ENCODE measurements at places on chromosomes 2 and 18.

DNA sequence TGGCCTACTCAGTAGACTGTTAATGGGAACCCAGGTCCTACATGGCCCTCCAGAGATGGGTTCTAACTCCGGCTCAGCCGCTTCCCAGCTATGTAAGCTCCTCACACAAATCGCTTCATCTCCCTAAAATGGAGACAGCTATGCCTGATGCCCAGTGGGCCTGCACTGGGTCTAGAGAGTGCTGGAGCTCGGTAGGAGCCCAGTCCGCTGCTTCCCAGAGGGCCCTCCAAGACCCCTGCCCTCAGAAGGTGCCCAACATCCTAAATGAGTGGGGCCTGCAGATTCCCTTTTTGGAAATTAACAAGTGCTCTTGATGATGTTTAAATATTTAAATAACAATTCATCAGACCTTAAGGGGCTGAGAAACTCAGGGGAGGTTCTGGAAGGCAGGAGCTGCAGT is 47.1 kb downstream of the HS1BP3 start:
- DNase-seq, result no peak

DNA sequence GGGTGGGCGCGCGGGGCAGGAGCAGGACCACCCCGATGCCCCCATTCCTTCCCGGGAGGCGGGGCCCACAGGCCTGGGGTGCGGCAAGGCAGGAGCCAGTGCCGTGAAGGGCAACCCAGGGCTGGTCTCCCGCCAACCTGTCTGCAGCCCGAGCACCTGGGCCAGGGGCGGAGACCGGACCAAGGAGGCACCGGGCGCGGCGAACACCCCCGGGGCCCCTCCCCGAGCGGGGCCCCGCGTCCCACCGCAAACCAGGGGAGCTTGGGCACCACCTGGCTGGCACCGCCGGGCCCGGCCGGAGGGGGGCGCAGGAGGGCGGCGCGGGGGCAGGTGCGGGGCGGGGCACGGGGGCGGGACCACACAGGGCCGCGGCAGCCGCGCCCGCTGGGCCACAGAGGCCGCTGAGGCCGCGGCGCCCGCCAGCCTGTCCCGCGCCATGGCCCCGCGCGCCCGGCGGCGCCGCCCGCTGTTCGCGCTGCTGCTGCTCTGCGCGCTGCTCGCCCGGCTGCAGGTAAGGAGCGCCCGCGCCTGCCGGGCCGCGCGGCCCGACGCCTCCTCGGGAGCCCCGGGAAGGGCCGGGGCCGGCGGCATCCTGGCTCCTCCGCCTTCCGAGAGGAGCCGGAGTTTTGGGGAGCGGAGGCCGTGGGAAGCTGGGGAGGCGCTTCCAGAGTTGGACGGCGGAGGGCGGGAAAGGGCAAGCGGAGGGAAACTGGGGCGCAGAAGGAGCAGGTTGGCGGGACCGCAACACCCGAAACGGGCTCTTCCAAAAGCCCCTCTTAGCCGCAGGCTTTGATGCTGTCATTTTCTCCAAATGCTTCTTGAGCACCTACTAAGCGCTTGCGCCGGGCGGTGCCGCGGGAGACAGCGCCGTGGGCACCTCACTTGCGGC is at the start of gene TNFRSF11A:
TNFRSF11A (plus strand) TSS at position 394 of the 889 bp plus-strand sequence; CDS start at position 437, 43 bp downstream.
- peak; percentile 61 for DNase-seq

GRCh38 chr18:61400716-61401115 is 67.5 kb downstream of the CDH20 start:
- no peak for DNase-seq

DNA sequence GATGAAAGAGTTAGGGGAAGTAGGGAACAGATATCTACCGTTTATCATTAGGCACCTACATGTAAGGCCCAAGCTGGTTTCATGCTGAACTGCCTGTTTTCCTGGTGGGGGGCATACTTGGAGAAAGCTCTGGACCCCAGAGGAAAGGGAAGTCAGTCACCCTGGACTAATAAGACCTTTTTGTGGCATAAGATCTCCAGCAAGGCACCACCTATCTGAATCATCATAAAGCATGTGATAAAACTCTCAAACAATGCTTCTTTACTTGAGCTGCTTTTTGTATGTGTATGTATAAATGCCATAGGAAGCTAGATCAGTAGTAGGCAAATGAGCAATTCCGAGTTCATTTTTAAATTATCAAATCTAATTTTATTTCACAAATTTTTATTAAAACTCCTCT is 104.8 kb downstream of the TANC1 start:
- no peak for DNase-seq

- peak; percentile 19 for DNase-seq
Observed at GRCh38 chr2:165795011-165795410, 964 bp upstream of the GALNT3 start.

DNA sequence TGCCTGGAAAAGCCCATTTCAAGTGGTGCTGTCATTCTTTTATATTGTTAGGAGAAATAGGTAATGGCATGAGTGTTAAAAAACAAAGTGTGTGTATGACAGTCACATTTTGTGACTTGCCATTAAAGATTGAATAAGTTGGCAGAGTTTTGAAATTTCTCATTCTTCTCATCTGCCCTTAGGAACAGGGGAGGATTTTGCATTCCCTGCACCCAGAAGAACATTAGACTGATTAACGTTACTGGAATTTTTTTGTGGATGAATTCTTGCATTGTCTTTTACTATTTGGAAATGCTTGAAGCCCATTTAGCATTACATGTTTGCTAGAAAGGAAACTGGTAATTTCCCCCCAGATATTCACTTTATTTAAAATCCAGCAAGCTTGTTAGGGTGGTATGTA is 162.2 kb downstream of the BABAM2 start:
- no peak for DNase-seq

DNA sequence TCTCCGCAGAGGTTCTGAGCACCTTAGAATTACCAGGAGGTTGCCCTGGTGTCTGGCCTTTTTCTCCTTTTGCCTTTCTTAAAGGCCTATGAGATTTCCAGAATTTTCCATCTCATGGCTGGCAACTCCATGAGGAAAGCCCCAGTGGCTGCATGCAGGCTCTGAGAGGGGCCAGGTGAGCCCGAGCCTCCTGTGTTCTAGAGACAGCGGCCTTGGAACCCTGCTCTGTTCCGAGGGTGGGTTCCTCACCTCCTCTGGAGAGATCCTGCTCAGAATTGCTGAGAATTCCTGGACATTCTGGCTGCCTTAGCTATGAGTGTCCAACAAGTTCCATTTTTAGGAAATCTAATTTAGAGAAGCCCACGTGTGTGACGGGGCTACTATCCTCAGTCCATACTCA is 35.7 kb upstream of the HPCAL1 start:
- DNase-seq, result no peak

DNA sequence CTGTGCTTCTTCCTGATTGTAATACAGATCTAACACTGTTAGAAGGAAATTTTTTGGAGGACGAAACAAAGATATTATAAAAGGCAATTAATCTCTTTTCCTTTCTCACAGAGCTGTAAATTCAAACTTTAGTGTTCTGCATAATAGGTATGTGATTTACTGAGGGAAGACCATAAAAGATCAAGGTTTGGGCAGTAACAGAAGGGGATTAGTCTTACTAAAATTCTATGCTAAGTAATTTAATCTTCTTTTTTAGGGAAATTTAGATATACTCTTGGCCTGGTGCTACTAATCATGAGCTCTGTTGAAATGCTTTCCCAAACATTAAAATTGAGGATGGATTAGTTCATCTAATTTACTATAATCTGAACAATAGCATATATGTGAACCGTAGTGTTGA is 8.8 kb upstream of the QPCT start:
- no peak for DNase-seq

DNA sequence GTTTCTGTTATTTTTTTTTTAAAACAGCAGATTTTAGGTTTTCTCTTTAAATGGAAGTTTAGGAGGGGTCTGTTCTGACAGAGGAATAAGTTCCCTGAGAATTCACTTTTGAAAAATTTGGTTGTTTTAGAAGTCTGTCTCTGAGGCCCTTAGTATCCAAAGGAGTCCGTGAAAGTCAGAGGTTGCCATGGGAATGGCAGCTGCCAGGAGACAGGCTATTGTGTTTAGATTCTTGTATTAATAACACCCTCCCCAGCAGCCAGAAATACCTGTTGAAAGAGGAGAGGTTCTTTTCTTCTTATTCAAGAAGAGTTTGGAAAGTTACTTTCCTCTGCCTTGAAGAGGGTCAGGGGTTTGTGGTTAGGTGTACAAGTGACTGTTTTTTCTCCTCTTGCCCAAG is 29.5 kb downstream of the TNP1 start:
- no peak for DNase-seq

- DNase-seq, result peak; percentile 49
Observed at GRCh38 chr2:68388358-68388757, 23.3 kb downstream of the PLEK start.

GRCh38 chr2:150485871-150486538 is 1.5 kb downstream of the RND3 start:
- no peak for DNase-seq

DNA sequence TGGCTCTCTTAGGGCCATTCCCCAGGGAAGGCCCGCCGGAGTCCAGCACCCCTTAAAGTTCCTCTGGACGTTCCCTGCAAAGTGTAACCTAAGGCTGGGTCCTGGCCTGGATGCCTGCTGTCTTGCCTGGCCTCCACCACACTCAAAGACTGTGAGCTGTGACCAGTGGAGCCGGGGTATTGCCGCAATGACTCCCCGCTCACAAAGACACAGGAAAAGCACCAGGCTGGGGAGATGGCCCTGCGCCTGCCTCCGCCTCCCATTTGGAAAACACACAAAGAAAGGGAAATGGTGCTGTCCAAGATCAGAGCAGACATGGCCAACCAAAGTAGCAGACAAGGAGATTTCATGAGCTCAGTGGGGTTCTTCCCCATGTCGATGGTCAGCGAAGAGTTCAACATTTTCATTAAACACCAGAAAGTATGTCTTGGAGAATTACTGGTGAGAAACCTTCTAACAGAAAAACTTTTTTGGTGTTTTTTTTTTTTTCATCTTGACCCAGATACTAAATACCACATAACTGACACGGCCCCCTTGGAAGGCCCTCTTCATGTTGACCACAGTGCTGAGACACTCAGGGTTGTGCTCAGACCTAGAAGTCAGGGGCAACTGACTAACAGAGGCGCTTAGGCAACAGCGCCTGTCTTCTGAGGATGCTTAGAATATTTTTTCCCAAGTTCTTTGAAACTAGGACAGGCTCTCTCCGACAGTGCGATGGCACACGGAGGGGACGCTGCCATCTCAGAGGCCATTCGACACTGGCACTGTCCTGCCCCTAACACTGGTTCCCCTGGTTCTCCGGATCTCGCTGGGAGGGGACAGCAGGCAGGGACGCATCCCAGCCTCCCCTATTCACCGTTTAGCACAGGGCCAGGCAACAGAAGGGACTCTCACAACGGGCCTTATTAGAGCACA is 226.4 kb upstream of the ID2 start:
- DNase-seq, result no peak

DNA sequence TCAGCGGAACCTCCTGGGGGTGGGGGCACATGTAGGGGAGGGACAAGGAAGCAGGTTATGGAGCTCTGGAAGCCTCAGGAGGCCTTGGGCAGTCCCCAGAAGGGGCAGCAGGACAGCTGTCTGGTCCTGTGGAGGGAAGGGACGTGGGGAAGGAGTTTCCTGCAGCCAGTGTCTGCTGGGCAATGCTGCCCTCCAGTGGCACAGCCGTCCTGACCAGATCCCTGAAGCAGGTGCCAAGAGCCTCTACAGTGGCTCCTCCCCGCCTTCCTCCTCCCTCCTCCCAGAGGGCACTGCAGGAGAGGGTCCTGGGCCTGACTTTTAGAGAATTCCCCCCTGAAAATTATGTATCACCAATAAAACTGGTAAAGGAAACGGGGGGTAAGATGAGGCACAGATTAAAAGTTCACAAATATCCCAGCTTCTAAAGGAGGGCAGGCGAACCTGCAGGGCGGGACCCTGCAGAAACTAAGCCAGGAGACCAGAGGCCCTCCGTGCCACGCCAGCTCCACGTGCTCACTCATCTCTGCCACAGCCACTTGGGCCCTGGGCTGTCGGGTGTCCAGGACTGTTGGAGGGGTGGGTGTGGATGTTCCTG is 258.5 kb downstream of the TWIST2 start:
- no peak for DNase-seq

DNA sequence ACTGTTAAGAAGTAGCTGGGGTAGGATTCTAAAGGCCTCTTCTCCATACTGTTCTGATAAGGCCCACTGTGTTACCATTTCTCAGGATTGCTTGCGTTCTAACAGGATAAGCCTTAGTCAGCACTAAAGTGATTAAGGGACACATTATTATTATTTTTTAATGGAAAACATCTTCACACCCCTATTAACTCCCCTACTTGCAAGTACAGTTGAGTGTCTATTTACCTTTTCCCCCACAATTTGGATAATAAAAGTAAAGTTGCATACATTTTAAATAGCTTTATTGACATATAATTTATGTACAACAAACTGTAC is 9.0 kb downstream of the REL start:
- DNase-seq, result no peak

- DNase-seq, result peak; percentile 59
Observed at GRCh38 chr2:43417300-43417699, 178.5 kb downstream of the THADA start.

- no peak for DNase-seq
Observed at GRCh38 chr18:27661320-27662018, 476.4 kb upstream of the CHST9 start.

GRCh38 chr18:78783564-78783960 is 196.1 kb upstream of the SALL3 start:
- no peak for DNase-seq

DNA sequence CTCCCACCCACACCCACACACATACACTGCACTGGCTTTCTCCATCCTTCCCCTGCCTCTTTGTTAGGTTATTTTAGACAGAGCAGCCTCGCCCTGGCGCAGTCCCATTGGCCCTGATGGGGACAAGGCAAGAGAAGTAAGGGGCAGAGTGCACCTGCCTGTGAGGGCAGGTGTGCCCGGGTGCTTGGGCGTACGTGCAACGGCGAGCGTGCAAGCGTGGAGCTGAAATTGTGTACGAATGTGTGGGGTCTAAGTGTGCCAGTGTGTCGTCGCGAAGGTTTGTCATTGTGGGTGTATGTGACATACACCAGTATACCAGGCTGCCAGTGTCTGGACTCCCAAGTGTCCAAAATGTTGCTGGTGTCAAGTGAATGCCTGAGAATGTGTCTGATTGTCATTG is 544 bp downstream of the LRATD1 start:
- DNase-seq, result no peak

DNA sequence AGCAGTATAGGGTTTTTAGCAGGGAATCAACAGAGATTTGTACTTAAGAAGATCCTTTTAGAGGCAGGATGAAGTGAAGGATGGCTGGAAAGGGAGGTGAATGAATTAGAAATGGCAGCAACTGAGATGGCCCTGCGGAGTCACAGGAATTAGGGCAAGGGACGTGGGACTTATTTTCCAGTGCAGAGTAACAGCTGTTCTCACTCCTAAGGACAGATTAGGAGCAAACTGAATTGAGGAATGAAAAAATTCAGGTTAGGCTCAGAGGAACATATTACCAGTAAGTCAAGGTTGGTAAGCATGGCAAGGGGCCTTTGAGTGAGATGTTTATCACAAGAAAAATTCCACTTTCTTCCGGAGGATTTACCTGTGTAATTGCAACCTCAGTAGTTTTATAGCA is 34.4 kb downstream of the COL4A3 start:
- no peak for DNase-seq

DNA sequence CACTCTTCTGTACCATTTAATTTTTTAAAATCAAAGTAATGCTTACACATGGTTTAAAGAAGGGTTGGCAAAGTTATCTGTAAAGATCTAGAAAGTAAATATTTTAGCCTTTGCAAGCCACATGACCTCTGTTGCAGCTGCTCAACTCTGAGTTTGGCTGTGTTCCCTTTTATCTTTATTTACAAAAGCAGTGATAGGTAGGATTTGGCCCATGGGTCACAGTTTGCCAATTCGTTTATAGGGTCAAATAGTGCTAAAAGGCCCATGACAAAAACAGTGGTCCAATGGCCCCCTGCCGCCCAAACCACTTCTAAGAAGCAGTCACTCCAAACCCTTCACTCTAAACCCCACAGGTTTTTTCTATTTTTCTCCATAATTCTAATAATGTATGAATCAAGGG is 124.8 kb downstream of the PARD3B start:
- DNase-seq, result no peak

- DNase-seq, result no peak
Observed at GRCh38 chr2:181037922-181038321, 57.5 kb downstream of the UBE2E3 start.
